ENCODE measurements at places on chromosomes 7 and 10. TPM values are rescaled to one million over a fixed set of nuclear protein-coding genes. Genes with fewer than 3 reads are reported as not detected.

DNA sequence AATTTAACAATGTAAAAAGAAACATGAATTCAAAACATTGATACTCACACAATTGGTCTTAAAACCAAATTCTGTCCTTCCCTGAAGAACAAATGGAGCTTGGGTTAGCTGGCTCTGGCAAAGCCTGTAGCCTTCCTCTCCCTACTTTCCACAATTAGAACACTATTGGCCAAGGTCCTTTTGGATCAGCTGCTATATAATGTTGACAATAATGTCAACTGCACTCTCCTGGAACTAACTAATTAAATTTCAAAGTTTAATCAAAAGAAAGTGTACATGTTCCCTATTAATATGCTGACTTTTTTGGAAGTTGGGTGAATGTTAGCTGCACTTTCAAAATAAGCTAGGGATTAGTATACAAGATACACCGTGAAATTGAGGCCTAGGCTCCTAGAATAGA, 440.1 kb upstream of the NFE2L3 start:
- H3K36me3 ChIP-seq, result no peaks in the 10 kb centered on the region
- H3K4me3 ChIP-seq, result no peak overlapping the region
- H3K27ac ChIP-seq, result no peak overlapping the region

The ZNF467 gene
- total RNA-seq, result 3.3 TPM

The CFAP70 gene
- total RNA-seq, result 2.9 TPM

The SNX10 gene
- total RNA-seq, result 1.8 TPM
